ENCODE measurements at places on chromosomes 12 and 14.

GRCh38 chr14:25394791-25395391, 344.9 kb upstream of the STXBP6 start:
- DNase-seq, result no peak

DNA sequence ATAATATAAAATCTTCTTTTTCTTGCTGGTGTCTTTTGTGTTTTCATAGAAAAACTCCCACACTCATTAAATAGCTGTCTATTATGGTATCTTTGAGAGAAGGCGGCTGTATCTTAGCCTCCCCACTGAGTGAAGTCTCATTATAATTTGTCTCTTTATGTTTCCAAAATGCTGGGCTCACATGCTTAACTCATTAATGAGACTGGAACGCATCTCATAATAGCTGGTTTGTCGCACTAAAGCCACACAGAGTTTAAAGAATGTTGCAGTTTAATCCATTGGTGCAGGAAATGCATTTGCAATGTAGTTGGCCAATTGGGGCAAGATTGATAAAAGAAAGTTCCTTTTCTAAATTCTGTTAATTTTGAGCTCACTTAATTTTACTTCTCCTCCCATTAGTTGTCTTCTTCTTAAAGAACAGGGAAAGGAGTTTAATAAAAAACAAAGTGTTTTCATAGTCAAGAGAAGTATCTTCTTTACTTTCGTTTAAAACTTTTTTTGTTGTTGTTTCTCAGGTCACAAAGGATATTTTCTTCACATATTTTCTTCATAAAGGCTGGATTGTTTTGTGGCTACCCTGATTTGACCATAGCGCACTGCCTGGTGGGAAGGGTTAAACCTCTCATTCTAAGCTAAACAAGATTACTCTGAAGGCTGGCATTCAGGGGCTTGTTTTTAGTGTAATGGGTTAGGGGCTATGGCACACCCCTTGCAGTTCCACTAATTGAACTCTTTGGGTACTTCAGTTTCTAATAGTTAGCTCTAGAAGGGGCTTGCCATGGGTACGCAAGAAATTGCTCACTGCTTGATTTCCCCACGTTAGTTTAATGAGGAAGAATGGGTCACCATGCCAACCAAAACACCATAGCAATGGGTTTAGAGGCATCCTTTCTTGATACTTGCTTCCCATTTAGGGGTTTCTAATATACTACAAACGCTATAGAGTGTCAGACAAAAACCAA, 197.0 kb downstream of the TMTC2 start:
- no peak for DNase-seq

DNA sequence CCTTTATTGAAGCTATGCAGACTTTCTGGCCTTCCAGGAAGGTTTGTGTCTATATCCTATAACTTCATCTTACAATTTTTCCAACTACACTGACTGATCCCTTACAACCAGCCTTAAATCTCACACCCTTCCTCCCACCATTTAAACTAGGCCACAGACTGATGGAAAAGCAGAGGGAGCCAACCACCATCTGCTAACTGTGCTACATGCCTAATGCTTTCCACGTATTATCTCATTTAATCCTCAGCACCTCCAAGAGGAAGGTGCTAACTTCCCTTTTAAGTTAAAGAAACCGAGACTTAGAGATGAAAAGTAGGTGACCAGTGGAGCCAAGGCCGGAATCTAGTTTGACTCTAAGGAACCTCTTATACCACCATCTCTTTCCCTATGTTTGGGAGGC, 22.7 kb upstream of the BLTP3B start:
- DNase-seq, result no peak

DNA sequence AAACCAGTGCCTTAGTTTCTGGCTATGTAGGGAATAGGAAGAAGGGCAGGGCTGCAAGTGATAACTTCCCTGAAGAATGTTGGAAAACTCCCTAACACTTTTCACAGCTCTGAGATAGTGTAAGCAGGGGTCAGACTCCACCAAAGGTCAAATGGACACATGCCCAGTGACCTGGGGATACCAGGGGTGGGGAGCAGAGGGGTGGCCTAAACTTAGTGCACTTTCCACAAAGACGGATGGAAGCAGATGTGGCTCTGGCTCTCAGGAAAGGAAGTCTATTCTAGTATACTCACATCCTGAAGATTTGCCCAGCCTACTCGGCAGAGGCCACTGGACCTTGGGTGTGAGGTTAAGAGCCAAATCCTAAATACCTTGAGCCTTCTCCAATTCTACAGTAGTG, 285.8 kb downstream of the NUAK1 start:
- no peak for DNase-seq

DNA sequence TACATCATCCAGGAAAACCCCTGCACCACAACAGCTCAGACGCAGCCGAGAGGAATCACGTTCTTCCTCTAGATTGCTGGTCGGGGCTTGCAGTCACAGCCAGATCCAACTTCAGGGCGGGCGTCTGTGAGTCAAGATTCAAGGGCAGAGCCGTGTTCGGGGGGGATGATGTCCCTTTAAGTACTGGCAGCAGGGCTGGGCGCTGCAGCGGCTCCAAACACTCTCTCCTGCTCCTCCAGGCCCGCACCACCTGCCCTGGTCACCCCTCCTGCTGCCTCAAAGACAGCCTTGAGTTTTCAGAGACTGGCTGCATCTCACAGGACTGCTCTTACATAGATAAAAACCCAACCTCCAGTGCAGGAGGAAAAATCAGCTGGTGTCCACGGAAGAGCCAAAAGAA, 68.3 kb downstream of the KDM2B start:
- no peak for DNase-seq
